NCI-H1105 (cell line): ENCODE measurements at places on chromosomes 2 and 18.

DNA sequence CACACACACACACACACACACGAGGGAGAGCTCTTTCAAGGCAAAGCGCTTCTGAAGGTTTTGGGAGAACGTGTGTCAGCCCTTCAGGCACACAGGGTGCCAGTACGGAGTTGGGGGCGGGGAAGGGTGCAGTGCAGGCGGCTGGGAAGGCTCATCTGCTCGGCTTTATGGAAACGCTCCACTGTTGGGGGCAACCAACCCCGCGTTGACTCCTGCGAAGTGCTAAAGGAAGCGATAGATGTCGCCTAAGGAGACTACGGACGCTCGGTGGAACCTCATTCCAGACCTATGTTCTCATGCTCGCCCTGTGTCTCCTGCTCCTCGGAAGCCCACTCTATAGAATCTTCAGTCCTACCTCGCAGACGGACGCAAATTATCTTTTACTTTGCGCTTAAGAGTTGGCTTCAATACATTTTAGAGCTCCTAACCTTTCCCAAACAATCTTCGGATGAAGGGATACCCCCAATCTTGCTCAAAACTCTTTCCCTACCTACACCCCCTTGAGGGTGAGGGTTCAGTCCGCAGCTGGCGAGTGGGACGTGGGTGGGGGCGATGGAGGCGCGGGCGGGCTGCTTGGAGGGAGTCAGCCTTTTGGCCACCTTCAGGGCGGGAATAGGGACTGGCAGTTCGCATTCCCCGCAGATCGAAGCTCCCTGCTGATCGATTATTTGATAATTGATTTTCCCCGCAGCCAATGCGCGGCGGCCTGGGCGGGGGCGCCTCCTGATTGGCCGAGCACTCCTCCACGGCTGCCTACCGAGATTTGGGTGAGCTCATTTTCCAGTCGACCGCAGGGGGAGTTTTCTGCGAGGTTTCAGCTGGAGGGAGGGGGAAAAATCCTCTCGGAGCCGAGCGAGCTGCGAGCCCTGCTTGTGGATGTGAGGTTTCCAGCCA lies 1.9 kb upstream of the MEIS1 start:
- DNase-seq: peak; percentile 91

DNA sequence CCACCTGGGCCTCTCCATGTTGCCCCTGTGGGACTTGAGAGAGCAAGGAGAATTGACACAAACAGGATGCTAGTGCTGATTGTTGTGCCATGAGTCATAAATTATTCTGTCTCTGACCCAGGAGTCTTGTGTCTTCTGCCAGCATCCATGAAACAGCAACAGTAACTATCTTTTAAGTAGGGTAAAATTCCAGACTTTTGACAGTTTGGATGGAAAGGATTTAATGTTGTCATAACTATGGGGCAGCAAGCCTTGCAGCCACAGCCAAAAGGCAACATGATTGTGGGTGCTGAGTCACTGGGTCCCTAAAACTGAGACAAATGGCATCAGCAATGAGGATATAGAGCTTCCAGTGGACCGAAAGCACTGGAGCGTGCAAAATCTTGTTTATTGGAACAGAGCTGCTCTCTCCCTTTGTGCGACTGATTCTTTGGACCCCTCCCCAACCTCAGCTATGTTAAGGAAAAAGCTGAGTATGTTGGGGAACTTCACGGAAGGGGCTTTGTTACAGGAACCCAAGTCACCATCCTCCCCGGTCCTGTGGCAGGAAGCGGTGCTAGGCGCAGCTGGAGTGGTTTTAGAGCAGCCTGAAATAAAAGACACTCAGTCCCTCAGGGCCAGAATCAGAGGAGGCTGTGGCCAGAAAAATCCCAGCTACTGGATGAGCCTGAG lies 9.6 kb upstream of the ITPRIPL1 start:
- DNase-seq: no peak

DNA sequence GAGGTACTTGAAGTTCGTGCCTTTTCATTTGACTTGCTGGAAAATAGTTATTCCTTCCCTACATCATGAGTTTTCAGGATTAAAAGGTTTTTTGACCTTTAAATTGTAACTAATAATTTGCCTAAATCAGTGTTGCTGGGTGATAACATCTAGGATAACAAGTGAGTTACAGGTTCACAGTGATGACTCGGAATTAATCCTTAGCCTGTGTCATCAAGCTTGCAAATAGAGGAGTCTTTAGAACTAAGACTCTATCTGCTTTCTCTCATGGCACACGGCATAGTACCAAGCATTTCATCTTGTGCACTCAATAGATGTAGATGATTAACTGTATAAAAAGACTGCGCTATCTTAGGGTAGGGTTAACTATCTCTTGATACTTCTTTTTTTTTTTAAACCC lies 79.5 kb downstream of the CAMKMT start:
- DNase-seq: no peak

GRCh38 chr2:238970553-238971081 lies 122.7 kb downstream of the TWIST2 start:
- DNase-seq: peak; percentile 21

DNA sequence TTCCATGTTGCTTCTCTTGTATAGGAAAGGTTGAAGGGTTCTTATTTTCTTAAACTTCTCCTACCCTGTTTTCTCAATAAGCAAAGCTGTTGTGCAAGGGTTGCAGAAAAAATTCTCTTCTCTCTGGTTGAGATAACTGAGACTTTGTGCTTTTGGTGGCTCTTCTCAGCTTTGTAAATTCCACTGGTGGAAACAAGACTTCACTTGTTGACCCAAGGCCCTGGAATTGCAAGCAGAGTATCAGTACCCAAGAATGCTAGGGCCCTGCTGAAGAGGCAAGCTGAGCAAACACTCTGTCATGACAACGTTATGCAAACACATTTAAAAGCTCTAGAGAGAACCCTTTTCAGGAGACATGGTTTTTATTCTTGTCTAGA lies 294.7 kb upstream of the EPAS1 start:
- DNase-seq: no peak

DNA sequence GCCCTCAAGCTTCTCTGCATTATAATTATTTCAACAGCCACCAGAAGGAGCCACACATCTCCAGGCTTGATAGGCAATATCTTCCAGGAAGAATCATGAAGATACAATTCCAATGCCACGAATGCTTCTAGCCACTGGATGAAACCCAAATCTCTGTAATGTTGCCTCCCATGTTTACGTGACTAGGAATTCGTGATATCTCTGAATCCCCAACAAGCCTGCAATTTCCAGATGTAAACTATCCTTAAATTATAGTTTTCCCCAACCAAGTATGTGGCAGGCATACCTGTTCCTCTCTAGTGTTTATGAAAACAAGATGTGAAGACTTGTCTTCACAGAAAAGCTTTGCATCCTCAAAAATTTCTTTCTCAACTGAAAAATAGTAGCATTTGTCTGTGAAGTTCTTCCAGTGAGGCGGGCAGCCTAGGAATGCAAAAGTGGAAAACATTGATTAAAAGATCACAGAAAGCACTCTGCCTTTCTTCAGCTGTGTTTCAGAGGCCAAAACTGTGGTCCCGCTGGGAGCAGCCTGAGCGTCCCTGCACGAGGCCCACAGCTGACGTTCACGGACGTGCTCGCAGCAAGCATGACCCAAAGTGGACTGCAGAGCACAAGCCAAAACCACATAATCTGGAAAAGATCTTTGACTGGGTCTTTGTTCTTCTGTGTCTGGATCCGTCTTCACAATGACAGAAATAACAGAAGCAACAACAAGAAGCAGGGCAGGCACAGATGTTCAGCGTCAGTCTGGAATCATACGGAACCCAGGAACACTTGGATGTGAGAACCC lies 65.1 kb upstream of the THOC1 start:
- DNase-seq: no peak

DNA sequence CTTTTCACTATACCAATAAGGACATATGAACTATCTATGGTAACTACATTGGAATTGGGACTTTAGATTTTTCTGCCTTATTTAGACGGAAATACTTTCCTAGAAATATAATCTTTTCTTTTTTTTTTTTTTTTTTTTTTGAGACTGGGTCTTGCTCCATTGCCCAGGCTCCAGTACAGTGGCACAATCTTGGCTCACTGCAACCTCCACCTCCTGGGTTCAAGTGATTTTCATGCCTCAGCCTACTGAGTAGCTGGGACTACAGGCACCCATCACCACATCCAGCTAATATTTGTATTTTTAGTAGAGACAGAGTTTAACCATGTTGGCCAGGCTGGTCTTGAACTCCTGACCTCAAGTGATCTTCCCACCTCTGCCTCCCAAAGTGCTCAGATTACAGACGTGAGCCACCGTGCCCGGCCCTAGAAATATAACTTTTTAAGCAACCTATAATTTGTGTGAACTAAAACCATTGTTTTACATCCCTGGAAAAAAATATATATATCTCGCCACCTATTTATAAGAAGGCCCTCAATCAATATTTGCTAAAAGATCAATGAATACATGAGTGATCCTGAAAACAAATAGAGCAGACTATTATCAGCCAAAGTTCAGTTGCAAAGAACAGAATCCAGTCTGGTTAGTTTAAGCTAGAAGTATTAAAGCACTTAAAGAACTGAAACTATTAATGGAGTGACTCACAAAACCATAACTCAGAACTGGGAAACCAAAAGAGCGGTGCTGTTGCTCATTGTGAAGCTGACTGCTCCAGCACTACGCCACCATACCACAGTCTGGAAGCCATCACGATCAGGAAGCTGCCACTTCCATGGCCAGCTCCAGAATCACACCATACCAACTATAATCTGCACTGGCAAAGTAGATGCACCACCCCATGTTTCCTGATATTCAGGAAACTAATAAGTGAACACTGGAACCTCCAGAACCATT lies 8.4 kb upstream of the HNRNPLL start:
- DNase-seq: no peak

GRCh38 chr2:188365058-188365641 lies 73.5 kb downstream of the GULP1 start:
- DNase-seq: no peak

- no peak for DNase-seq
Observed at GRCh38 chr18:62510789-62511188, 12.0 kb upstream of the ZCCHC2 start.
